ENCODE measurements at places on chromosomes 12 and 14. TPM values are rescaled to one million over a fixed set of nuclear protein-coding genes. Genes with fewer than 3 reads are reported as not detected.

Gene NFKBIA
- total RNA-seq = 30.3 TPM

- DNase-seq = peak; percentile 83
These were observed 325.8 kb upstream of the DIO3 start for GRCh38 chr14:101235335-101236103.

DNA sequence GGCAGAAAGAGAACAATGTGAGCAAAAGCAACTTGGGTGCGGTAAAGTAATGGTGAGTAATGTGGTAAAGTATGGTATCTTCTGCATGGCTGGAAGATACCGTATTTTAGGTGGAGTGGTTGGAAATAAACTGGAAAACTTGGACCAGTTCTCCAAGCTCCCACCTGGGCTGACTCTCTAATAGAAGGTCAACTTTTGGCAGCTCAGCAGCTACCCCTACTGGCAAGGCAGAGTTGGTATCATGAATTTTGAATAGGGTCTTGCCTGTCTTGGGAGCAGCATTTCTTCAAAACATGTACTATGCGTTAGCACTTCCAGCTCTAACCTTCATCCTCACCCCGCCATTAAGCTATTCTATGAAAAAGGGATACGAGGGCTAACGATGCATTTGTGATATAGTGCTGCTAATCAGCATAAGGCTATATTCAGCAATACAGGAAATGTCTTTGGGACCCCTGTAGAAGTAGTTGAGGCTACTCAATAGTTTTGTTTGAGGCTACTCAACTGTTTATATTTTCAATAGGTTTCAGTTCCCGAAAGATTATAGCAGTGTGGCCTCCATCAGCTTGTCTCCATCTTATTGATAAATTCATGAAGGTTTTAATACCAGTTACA lies 276.3 kb upstream of the FAR2 start:
- DNase-seq = peak; percentile 71

DNA sequence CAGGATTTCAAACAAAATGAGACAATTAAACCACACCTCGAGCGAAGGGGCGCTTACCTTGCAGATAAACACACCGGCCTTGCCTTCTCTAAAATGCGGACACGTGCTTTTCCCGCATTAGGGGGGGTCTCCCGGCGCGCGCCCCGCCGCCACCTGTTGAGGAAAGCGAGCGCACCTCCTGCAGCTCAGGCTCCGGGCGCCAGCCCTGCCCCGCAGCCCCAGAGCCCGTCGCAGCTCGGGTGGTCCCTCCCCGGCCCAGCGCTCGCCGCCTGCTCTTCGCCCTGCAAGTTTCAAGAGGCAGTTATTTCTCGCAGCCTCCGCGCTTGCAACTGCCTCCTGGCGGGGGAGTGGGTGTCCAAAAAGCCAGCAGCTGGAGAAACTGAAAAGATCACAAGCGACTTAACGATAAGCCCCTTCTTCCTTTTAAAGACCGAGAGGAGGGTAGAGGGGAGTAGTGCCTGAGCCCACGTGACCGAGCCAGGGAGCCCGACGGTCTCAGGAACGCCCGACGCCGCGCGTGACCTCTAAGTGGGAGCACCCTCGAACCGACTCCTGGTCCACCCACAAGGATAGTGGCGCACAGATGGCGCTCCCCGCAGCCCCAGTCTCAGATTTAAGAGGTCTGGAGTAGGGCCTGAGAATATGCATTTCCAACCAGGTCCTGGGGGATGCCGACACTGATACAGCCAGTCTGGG lies at the start of gene ESR2:
Gene ESR2 (minus strand): TSS at position 396 of the 696 bp plus-strand sequence. CDS start 11,386 bp downstream, outside the sequence.
- peak; percentile 27 for DNase-seq

Gene HCAR2
- total RNA-seq = not detected

Gene TPPP2
- total RNA-seq = not detected

Gene AQP5
- total RNA-seq = 2.4 TPM

Gene ALG10
- total RNA-seq = 15.2 TPM

Gene MEG3
- total RNA-seq = 1.0 TPM

Gene TCL1B
- not detected for total RNA-seq

- DNase-seq = no peak
These were observed 135.5 kb upstream of the CPM start for GRCh38 chr12:69068448-69068847.

- no peak for DNase-seq
These were observed 2.5 kb upstream of the SALL2 start for GRCh38 chr14:21528381-21529348.

GRCh38 chr12:87687362-87687761 lies 341.8 kb downstream of the C12orf50 start:
- DNase-seq = no peak

GRCh38 chr12:15702276-15702675 lies 86.9 kb downstream of the EPS8 start:
- DNase-seq = no peak

Gene RPS29
- 1,393 TPM for total RNA-seq

DNA sequence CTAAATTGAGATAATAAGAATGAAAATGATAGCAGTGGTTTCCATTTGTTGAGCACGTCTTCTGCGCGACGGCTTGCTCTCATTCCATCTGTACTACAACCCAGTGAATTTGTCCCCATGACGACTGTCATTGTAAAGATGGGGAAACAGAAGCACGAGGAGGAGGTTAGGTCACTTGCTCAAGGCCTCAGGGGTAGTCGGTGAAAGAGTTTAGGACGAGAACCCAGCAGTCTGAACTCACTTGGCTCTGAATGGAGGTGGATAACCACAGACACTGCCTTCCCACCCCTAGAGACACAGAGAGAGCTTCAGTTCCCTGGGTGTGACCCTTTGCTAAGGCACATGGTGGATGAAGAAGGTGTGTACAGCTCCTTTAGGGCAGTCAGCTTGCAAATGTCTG lies 30.9 kb upstream of the PLEKHG3 start:
- DNase-seq = no peak

DNA sequence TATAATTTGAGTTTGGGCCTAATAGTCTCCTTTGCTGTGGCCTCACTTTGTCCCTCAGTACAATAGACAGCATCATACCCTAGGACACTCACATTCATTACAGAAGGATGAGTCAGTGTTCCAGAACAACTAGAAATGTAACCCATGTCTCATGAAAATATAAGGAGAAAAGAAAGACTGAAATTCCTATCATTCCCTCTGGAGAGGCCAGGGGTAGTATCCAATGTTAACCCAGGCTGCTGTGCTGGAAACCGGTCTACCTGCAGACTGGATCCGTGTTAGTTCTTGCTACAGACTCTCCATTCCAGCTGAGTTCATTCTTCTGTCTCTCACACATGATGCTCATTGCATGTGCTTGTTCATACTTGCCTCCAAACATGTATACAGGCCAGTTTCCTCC lies 75.8 kb upstream of the HOXC13 start:
- no peak for DNase-seq

Gene RHOJ
- total RNA-seq = 34.6 TPM

- no peak for DNase-seq
These were observed 284.6 kb downstream of the BCAT1 start for GRCh38 chr12:24664161-24664880.

GRCh38 chr14:67432050-67432564 lies 20.1 kb upstream of the PLEK2 start:
- no peak for DNase-seq

GRCh38 chr14:73610687-73611086 lies 1.6 kb upstream of the ACOT6 start:
- no peak for DNase-seq

GRCh38 chr14:99937475-99938244 lies 127.6 kb upstream of the EVL start:
- no peak for DNase-seq

Gene WNT1
- total RNA-seq = 1.2 TPM

Gene IL31
- total RNA-seq = not detected

Gene CLMN
- total RNA-seq = 8.9 TPM

DNA sequence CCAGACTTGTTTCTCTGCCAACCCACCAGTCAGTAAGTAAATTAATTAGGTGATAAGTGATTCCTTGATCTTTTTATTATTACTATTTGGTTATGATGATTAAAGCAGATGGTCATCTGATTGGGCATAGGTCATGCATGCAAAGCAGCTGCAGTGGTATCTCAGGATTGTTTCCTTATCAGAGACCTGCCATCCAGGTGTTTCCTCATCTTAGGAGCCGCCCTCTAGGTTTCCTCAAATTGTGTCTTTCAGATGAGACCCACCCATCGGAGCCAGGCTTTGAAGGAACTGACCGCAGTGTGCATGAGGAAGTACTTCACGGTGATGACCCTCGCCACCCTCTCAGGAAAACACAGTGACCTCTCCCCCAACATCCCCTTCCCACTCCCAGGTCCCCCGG lies 63.3 kb downstream of the ZFP36L1 start:
- DNase-seq = no peak

Gene NPFF
- total RNA-seq = not detected

GRCh38 chr14:73248108-73248868 lies 11.0 kb downstream of the PAPLN start:
- DNase-seq = no peak

Gene TMEM63C
- 0.91 TPM for total RNA-seq

DNA sequence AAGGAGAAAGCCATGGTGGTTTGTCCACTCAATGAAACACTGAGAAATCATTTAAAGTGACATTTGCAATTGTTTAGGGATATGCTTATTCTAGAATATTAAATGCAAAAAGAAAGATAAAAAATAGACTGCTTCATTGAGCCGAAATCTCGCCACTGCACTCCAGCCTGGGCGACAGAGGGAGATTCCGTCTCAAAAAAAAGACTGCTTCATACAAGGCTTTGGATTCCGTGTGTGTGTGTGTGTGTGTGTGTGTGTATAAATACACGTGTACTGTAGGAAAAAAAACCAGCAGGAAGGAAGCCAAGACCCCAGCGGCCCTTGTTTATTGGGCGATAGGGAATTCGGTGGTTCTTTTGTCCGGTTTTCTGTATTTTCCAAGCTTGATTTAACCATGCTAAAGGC lies 3.2 kb upstream of the ZNF839 start:
- peak; percentile 47 for DNase-seq

DNA sequence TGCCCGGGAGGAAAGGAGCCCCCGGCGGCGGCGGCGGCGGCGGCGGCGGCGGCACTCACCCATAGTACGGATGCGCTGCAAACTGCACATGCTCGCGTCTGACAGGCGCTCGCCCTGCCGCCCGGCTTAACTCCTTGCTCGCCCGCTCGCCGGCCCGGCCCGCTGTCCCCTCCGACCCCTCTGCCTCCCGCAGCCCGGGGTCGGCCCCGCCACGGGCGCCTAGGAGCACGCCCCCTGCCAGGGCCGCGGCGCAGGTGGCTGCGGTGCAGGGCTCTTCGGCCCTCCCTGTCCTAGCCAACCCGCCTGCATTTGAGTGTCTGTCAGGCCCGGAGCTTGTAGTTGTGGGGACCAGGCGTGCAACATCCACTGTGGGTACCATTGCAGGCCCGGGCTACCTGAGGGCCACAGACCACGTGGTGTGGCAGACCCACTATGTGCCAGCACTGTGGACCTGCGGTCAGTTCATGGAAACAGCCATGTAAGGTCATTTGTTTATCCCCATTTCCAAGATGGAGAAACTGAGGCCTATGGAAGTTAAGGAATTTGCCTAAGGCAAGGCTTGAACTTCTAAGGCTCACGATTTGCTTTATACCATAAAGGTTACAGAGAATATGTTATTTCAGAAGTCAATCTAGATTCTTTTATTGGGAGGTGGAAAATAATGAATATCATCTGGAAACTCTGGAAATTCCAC lies 17.6 kb upstream of the PLEKHH1 start:
- no peak for DNase-seq

DNA sequence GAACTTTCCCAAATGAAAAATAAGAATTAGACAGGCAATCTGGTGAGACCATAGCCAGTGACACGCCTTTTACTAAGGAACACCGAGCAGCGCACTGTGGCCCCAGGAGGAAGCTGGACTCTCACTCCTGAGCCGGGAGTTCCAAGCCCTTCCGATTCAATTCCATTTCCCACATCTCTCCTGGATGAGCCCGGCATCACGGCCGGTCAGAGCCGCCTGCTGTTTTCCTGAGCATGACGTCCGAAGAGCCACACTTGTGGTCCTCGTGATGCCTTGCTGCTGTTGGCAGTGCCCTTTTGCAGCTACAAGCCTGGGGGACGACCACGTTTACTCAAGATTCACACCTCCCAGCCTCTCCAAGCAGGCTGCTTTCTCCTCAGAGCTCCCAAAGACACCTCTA lies 40.8 kb downstream of the FBXL14 start:
- no peak for DNase-seq

Gene PTHLH
- 0.56 TPM for total RNA-seq

- no peak for DNase-seq
These were observed 16.2 kb downstream of the SPIC start for GRCh38 chr12:101491329-101491728.

Gene ZNF385A
- 20.8 TPM for total RNA-seq

Gene SCNN1A
- total RNA-seq = not detected

DNA sequence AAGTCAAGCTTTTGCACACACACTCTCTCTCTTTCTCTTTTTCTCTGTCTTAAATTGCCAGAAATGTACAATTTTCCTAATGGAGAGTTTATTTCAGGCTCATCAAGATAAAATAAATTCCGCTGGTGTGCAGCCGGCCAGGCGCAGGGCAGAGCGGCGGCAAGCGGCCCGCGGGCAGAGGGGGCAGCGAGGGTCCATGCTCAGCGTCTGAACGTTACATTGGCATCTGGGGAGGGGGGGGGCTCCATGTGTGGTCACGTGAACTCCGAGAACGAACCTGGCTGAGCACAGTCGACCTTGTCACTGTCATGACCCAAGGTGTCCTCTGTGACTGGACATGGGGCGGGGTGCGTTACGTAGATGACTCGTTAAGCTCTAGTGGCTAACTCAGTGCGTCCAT lies 23.8 kb upstream of the FZD10 start:
- no peak for DNase-seq

DNA sequence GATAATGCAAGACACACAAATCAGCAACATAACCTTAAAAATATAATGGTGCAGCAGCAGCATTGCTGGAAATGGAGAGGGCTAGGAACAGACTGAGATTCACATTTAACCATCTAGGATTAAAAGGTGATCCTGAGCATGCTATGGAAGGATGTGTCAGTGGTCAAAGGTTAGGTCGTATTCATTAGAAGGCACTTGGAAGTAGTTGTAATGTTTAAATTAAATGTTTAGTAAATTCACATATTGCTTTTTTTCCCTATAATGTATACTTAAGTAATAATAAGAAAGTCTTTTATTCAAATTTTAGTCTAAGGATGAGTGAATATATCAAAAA lies 368.6 kb upstream of the PDE3A start:
- no peak for DNase-seq

DNA sequence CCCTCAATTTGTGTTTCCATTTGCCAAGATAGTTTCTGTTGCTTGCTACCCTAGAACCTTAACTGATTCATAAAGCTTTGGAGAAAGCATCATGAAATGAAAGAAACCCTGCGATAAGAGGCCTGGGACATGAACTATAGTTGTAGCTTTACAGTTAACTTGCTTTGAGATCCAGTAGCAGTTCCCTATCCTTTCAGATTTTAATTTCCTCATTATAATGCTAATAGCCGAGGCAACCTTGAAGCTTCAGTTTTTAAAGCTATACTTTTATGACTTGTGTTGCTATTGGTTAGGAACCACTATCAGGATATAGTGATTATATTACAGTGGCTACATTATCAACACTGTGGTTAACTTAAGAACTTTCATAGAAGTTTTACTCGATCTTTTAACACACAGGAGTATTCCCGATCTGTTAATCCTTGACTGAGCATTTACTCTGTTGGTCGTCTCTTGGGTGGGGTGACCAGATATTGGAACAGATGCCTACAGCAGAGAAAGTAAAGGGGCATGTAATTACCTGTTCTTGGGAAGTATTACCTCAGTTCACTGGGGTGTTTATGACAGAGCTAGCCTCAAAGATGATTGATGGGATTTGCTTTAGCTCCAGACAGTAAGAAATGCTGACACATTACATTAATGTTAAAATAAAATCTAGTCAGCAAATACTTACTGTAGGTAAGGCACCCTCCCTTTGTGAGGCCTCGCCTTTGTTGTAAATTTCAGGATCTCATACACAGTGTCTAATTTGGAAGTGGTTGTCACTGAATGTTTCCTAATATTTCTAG lies 86.2 kb upstream of the CSRP2 start:
- DNase-seq = no peak

Gene NEMP1
- total RNA-seq = 49.6 TPM

Gene SLC39A5
- 0.65 TPM for total RNA-seq

Gene LUM
- 33.9 TPM for total RNA-seq
